Right cardiac atrium (tissue), 5 donors: ENCODE measurements at places on chromosomes 6 and 20. TPM values are rescaled to one million over a fixed set of nuclear protein-coding genes. Genes with fewer than 3 reads are reported as not detected.

DNA sequence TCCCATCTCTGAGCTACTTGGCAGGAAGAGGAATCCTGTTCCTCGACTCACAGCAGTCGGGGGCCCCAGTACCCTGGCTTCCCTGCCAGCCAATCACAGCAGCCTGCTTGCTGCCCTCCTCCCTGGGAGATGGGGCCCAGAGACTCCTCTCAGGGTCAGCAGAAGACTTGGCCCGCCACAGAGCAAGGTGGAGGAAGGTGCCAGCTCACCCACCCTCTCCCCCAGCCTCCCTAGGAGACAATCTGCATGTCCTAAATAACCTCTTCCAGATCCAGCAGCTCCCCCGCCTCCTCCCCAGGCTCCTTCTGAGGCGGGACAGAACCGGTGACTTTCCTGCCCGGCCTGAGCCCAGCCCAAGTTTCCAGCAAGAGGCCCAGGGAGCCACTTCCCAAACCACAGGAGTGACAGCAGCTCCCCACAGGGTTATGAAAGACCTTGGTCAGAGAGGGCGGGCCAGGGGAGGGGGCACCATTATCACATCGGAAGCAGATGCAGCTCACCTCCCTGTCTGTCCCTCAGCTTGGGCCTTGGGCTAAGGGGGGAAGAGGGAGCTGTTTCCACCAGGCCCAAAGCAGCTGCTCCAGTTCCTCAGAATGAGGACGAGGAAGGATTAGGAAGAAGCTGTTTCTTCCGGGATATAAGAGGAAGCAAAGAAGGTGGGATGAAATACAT lies 2.3 kb downstream of the CCND3 start:
- DNase-seq = peak; percentile 78

GRCh38 chr6:12947151-12947871 lies 230.7 kb downstream of the PHACTR1 start:
- DNase-seq = no peak

DNA sequence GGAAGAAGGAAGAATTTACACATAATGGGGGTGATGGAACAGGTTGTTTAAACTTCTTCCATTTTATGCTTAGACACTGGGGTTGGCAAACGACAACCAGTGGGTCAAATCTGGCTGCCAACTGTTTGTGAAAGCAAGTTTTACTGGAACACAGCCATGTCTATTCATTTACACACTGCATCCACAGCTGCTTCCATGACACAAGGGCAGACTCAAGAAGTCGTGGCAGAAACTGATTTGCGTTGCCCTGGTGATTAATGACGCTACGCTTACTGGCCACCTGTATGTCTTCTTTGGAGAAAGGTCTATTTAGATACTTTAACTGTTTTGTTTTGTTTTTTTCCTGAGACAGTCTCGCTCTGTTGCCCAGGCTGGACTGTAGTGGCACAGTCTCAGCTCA lies 19.0 kb downstream of the CTCFL start:
- DNase-seq = no peak

DNA sequence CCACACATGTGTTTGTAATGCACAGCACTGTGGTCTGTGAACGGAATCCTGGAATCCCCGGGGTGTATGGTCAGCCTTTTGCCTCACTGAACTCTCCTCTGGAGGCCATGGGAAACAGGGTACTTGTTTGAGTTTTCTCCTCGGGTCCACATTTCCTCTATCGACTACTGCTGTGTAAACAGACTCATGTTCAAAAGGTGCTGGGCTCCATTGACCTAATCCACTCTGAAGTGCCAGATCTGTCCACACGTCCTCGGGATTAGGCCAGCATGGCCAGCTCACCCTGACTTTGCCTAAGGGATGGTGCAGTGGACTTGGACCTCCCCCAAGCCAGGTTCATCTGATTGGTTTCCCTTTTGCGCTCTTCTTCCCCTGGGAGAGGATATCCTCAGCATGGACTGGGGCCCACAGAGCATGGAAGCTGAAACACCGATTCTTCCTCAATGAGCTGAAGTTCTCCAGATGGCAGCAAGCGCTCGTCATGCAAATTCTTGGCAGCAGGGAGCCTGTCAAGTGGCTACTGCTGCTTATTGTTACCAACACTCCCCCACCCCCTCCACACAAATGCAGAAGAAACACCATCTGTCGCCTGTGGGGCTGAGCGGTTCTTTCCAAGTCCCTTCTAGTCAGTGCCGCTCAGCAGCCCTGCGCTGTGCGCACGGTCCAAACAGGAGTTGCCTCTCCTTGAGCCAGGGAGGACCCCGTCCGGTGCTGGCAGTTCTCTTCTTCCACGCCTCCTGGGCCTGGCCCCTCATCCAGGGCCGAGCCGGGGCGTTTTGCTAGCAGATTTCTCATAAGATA lies 292.6 kb upstream of the MARCKS start:
- DNase-seq = peak; percentile 89

Gene ULBP2
- total RNA-seq = 1.2 TPM

GRCh38 chr6:149118737-149119653 lies 198.5 kb upstream of the TAB2 start:
- no peak for DNase-seq

- DNase-seq = no peak
Measured at GRCh38 chr20:2195614-2196013, 94.0 kb downstream of the STK35 start.

GRCh38 chr20:37759761-37760209 lies 66.0 kb downstream of the CTNNBL1 start:
- no peak for DNase-seq

GRCh38 chr6:137754366-137754765 lies 112.7 kb upstream of the TNFAIP3 start:
- no peak for DNase-seq

GRCh38 chr6:71582820-71583219 lies 294.2 kb downstream of the OGFRL1 start:
- no peak for DNase-seq

GRCh38 chr6:163288915-163289314 lies 125.6 kb upstream of the QKI start:
- peak; percentile 65 for DNase-seq
